ENCODE measurements at places on chromosomes 3 and 15.

DNA sequence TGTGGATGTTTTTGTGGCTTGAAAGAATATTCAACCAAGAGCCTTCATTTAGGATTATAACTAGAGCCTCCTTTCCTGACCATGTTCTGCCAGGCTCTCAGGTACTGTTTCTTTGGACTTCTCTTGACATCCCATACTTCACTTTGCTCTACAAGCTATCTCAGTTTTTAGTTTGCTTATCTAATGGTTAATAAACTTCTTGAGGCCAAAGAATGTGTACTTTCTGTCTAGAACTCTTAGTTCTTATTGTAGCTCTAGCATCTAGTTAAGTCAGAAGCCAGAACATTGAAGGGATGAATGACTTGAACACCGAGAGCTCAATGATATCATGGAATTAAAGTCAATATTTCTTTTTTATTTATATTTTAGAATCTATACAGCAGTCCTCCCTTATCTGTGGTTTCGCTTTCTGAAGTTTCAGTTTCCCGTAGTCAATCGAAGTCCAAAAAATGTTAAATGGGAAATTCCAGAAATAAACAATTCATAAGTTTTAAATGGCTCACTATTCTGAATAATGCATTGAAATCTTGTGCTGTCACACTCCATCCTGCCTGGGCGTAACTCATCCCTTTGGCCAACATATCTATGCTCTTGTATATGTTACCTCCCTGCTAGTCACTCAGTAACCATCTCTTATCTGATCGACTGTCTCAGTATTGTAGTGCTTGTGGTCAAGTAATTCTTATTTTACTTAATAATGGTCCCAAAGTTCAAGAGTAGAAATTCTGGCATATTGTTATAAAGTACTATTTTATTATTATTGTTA, 368.6 kb upstream of the RBMS3 start:
- peak; percentile 22 for DNase-seq

- DNase-seq = no peak
Measured at GRCh38 chr3:8399686-8400085, 101.9 kb upstream of the LMCD1 start.

GRCh38 chr3:9169326-9169725, 80.1 kb downstream of the SRGAP3 start:
- no peak for DNase-seq

- DNase-seq = no peak
Measured at GRCh38 chr3:184691397-184692231, 20.2 kb downstream of the MAGEF1 start.

DNA sequence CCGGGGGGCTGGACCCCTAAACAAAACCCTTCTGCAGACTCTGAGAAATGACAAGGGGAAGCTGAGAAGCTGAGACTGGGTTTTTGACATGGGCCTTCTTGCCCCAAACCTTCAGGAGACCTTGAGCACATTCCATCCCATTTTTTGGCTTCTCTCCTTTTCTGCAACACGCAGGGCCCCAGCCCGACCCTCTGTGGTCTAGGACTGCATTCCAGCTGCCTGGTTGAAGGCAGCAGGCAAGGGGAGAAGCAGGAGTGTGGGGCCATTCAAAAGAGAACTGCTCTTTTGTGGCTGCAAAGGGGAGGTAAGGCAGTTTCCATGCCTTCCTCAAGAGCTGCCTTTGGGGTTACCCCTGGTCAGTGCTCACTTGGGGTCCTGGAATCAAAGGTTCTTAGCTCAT, 263.0 kb downstream of the TLE3 start:
- no peak for DNase-seq

DNA sequence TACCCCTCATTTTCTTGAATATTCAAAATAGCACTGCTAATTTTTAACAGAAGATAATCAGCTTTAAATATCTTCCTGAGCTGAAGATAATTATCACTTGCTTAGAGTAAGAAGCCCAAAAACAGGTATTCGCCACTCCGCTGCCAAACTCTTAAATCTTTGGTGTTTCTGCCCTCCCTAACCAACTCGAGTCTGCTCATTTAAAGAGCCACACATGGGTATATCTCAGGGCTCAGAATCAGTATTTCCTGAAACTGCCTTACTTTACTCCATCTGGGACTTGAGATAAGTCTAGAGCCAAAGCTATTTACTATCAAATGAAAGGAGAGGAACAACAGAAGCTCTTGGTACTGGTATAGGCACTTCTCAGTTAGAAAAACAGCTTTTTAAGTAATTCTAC, 10.8 kb downstream of the PDCD10 start:
- DNase-seq = no peak

- DNase-seq = no peak
Measured at GRCh38 chr3:152683521-152683999, 151.4 kb upstream of the P2RY1 start.

Data from NCI-H226 (cell line).